ENCODE measurements at places on chromosomes 2 and 18.

DNA sequence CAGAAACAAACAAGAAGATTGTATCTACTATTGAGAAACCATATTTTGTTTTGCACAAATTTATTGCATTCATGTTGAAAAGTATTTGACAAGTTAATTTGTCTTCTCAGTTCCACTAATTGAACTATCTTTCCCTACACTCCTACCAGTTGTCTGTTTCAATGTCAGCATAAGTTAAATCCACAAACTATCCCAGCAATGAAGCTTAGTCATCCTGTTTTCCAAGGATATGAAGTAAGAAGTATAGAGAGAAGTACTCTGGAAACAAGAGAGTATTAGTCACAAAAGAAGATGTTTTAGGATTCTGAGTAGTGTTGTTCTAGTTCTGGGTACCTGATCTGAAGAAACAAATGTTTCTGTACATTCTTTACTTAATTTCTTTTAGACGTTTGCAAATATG is 261.6 kb upstream of the ZNF804A start:
- DNase-seq: no peak

DNA sequence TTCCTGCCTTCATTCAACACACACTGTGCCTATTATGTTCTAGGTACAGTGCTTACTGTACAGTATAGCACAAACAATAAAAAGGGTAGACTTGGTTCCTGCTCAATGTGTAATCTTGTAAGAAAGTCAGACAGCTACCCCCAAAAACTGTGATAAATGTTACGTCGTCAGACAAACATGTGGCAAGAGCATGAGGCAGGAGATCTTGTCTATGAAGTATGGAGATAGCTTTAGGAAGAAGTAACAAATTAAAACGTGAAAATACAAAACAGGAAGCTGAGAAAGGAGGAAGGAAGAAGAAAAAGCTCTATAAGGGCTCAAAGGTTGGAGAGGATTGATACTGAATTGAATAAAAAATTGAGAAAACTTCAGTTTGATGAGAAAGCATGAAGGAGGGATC is 276.2 kb upstream of the HNRNPA3 start:
- no peak for DNase-seq

DNA sequence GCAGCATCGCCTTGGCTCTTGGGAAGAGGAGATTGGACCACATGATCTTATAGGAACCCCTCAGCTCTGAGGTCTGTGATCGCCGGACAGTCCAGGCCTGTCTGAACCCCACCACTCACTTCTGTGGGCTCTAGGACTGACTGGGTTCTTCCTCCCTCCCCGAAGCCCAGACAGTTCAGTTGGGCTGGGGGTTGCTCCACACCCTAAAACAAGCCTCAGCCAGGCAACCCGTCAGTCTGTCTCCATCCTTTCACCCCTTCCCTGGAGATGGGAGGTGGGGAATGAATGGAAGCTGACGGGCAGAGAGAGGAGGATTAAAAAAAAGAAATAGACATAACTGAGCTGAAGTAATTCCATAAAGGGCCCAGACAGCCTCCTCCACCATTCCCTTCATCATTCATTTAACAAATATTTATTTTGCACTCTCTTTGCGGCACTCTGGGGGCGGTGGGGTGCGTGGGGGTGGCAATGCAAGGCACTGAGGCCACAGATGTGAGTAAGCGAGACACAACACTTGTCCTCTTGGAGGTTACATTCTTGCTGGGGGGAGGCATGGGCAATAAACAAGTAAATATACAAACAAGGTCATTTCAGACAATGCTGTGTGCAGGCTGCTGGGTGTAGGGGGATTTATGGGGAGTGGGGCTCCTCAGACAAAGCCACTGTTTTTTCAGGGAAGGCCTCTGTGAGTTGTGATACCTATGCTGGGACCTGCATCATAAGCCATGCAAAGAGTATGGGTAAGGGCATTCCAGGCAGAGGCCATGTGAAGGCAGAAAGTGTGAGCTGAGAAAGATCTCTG is 12.9 kb downstream of the WNT10A start:
- no peak for DNase-seq

DNA sequence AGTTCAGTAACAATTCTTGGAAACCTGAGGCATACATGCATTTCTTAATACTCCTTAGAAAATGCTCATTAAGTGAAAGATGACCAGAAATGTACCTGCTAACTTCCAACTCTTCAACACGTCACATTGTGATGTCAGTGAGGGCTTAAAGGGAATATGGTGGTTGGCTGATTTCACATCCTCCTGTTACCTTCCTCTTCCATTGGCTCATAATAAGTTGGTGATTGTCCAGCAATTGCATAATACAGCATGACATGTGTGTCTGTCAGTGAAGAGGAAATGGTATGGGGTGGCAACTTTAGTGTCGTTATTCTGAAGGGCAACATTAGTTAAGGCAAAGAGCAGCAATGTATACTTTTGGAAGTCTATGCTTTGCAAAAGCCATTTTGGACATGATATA is 26.0 kb downstream of the PLEK start:
- no peak for DNase-seq

- DNase-seq: no peak
These were observed 210.5 kb upstream of the HDAC4 start for GRCh38 chr2:239611222-239611795.

DNA sequence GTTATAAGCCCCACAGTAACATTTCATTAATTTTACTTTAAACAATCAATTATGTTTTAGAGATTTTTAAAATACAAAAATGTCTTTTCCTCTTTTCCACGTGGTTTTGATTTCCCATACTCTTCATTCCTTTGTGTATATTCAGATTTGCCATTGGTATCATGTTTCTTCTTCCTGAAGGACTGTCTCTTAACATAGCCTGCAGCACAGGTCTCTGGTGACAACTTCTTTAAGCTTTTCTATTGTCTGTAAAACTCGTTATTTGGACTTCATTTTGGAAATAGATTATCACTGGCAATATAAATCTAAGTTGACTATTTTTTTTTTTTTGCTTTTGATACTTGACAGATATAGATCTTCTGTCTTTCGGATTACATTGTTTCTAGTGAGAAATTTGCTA is 115.2 kb upstream of the KLHL29 start:
- no peak for DNase-seq

DNA sequence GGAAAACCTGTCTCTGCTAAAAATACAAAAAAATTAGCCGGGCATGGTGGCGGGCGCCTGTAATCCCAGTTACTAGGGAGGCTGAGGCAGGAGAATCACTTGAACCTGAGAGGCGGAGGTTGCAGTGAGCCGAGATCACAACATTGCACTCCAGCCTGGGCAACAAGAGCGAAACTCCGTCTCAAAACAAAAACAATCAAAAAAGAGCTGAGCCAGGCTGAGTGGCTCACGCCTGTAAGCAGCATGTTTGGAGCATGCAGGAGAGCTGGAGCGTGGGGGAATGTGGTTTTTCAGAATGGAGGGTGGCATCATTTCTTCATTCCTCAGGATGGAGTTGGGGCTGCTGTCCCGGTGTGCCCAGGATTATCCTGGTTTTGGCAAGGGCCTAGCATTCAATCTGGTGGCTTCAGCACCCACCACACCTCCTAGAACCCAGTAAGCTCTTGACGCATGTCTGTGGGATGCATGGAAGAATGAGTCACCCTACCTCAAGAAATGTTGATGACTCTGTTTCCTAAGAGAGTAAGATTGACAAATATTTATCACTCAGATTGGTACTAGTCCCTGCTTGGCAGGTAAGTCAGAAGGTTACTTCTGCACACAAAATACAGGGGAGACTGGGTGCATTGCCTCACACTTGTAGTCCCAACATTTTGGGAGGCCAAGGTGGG is 90.2 kb upstream of the ODC1 start:
- no peak for DNase-seq

DNA sequence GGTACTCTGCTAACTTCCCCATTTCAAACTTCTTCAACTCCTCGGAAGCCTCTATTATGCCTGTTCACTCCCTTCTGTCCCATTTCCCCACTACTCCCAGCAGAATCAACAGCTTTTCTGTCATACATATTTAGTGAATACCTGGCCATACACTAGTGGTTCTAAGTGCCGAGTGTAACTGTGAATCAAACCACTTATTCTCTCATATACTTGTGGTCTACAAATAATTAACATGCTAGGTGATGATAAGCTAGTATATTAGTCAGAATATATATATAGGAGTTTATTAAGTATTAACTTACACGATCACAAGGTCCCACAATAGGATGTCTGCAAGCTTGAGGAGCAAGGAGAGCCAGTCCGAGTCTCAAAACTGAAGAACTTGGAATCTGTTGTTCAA is 150.7 kb downstream of the CCDC102B start:
- DNase-seq: no peak
